NCI-H1417 treated with DMSO at 0.1 percent for 48 hours (cell line): ENCODE measurements at places on chromosomes 12 and 14.

GRCh38 chr12:93979189-93979588 is 169.2 kb upstream of the PLXNC1 start:
- no peak for DNase-seq

DNA sequence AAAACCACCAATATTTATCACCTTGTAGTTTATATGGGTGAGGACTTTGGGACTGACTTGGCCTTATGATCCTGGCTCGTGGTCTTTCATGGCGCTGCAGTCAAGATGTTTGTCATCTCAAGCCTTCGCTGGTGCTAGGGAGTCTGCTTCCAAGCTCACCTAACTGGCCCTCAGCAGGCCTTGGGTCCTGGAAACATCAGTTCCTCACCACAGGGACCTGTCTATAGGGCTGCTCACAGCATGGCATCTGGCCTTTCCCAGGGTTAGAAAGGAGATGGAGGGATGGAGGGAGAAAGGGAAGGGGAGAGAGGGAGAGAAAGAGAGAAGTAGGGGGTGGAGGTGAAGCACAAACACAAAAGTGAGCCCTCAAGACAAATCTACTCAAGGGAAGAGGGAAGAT is 31.7 kb downstream of the VCPKMT start:
- no peak for DNase-seq

- no peak for DNase-seq
Observed at GRCh38 chr12:11014234-11014633, 8.2 kb downstream of the TAS2R19 start.

DNA sequence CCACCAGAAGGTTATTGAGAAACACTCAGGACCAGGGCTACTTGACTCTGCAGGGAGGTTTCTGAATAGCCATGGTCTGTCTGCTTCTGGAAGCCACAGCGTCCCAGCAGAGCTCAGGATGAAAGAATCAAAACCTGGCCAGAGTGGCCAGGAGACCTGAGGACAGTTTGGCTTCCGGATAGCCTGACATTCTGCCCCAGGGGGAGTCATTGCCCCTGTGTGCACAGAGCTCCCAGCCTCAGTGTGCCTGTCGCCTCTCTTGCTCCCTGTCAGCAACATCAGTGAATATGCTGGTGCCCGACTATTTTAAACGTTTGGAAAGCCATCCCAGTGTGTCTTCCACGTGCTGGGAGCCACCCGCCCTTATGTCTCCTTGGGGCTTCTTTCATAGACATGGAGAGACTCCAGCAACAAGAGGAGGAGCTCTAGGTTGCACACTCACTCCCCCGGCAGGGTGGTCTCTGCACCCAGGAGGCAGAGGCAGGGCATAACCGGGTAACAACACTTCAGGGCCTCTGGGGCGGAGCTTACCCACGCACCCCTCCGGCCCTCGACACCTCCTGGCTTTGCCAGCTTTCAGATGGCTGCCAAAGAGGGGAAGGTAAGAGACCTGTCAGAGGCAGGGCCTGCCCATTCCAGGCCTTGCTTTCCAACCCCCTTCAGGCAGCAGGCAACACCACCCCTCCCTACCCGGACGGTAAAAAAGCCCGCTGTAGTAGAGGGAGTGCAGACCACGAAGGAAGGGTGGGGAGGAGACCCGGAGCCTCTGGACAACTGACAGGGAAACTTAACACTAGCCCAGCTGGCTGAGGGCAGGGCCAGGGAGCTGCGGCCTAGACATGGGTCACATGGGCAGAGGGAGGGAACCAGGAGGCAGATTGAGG is 19.0 kb upstream of the SLC6A12 start:
- no peak for DNase-seq

GRCh38 chr12:109738209-109738608 is 24.6 kb downstream of the FAM222A start:
- no peak for DNase-seq

- DNase-seq: no peak
Observed at GRCh38 chr12:113002676-113003075, 24.4 kb downstream of the OAS2 start.

DNA sequence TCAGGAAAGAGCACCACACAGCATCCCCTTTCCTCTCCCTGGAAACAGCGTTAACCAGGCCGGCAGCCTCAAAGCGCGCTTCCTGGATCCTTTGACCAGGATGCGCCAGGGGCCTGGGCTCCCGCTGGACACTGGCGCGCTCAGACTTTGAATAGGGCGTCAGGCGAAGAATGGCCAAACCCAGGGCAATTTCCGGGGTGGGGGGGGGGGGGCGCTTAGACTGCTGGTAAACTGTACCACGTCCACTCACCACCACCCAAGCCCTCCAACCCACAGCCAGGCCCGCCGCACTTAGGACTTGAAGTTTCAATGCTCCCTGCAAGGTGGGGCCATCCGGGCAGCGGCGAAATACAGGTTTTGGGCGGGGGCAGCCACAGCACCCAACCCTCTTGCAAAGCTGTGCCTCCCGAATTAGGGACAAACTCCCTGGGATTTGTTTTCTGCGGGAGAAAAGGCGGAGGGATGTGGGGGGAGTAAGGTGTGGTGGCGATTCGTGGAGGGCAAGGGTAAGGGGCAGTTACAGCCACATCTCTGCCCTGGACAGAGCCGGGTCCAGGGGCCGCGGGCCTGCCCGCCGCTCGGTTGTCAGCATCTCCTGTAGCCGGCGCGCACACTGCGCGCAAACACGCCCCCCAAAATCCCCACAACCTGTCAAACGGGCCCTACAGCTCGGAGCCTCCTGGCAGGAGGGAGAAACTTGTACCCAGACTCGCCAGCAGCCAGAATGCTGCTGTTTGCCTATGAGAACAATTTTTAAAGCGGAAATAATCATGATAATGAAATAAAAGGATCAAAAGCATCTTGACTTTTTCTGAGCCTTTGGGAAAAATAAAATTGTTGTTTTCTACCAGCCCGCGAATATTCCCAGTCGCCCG is 958 bp downstream of the RTN1 start:
- DNase-seq: no peak

GRCh38 chr14:54088271-54088670 is 131.6 kb upstream of the BMP4 start:
- DNase-seq: no peak

DNA sequence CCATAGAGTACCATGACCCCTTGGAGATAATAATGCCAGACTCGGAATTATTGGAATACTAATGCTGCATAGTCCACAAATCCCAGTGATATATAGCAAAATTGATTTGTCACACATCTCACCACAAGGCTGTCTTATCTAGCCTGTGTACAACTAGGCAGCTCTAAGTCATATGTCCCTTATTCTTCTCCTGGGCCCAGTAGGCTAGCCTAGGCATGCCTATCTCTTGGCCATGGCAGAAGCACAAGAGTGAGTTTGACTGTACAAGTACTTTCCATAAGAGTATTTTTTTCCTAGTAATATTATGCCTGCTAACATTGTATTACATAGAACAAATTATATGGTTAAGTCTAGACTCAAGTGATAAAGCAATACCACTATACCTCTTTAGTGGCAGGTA is 1122.1 kb upstream of the SEL1L start:
- DNase-seq: no peak

GRCh38 chr14:74531006-74531405 is 37.4 kb downstream of the ISCA2 start:
- no peak for DNase-seq
